ENCODE measurements at places on chromosomes 3 and 15.

- DNase-seq: no peak
These were observed 114.4 kb downstream of the RYR3 start for GRCh38 chr15:33425142-33425541.

DNA sequence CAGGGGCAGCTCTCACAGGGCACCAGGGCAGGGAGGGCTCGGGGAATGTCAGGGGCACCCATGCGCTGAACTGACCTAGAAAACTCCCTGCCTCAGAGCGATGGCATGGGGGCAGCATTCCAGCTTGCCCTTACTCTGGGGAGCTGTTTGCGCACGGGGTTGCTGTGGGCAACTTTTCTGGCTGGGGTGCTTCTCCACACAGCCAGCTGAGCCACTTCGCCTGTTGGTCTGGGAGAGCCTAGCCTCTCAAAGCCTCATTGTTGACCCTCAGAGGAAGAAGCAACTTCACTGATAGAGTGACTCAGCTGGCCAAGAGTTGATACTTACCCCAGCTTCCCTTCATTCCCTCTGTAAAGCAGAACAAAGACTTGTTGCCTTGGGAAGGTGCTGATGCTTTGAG lies 42.6 kb upstream of the MRPS22 start:
- no peak for DNase-seq

DNA sequence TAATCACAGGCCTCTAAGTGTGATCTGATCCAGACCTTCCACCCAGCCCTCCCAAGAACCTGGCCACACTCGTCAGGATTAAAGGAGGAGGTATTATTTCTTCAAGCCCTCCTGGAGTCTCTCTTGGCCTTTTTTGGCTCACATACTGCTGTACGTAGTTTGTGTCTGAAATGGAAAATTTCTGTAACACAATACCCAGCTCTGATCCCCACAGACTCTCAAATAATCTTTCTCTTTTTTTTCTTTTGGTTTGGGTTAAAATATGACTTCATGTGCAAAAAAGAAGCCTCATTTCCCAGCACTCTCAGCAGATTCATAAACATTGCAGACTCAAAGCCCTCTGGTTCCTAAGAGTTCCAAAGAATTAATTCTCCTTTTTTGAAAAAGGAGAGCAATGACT lies 96.5 kb upstream of the PHLDB2 start:
- no peak for DNase-seq

DNA sequence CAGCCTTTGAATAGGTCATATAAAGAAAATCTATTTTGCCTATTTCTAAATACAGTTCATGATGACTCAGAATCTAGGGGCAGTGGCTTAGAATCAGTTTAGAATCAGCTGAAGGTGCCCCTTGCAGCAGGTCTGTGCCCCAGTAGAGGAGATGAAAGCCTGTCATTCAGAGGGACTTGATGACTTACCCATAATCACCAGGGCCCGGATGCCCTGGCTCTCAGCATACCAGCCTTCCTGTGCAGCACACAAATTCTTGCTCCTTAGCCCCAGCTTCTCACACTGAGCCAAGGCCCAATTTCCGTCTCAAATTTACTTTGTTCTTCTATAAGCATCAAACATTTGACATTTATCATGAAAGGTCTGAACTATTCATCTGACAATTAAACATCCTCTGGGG lies 83.2 kb upstream of the EOMES start:
- no peak for DNase-seq

- DNase-seq: no peak
These were observed 23.5 kb downstream of the TSEN2 start for GRCh38 chr3:12507591-12508281.

DNA sequence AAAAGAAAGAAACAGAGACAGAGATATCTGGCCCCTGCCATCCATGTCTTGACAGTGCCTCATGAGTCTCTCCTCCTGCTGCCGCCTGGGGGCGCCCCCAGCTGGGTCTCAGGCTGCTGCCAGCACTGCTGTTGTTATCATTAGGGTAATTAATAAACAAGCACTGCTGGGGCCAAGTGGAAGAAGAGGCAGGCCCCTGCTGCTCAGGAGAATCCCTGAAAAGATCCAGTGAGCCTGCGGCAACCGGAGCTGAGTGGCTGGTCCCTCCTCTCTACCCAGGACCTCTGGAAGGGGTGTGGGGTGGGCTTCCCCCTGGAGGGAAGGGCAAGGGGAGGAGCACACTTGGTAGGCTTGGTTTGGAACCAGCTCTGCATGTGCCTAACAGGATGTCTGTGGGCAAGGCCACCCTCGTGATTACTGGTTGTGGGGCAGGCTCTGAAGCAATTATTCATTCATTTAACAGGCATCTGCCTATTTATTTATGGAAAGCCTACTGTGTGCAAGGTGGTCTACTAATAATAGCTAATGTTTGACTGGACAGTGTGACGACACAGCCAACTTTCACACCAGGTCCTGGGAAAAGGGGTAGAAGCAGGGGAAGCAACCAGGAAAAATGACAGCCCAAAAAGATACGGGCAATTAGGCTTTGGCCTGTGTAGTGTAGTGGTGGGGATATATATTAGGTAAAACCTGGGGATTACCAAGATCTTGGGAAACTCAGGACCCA lies 1.2 kb upstream of the TYRO3 start:
- DNase-seq: peak; percentile 73

DNA sequence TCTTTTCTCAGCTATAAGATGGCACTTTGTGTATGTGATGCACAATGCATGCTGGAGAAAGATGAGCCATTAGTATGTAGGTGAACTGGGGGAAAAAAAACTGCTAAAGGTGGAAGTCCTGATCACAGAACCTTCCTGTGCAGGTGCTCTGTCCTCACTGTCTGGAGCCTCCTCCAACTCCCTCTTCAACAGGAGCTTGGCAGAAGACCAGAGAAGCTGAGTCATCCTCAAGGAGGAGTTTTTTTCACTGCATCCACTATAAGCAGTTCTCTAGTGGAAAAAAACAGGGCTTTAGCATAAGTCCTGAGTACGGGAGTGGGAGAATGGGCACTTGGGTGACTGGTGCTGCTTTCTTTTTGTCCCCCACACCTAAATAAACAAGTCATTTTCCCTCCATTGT lies 168.4 kb upstream of the CADPS start:
- DNase-seq: no peak

- DNase-seq: no peak
These were observed 7.7 kb downstream of the CCR2 start for GRCh38 chr3:46361408-46362283.

- DNase-seq: no peak
These were observed 25.3 kb downstream of the RBPMS2 start for GRCh38 chr15:64749999-64750657.

DNA sequence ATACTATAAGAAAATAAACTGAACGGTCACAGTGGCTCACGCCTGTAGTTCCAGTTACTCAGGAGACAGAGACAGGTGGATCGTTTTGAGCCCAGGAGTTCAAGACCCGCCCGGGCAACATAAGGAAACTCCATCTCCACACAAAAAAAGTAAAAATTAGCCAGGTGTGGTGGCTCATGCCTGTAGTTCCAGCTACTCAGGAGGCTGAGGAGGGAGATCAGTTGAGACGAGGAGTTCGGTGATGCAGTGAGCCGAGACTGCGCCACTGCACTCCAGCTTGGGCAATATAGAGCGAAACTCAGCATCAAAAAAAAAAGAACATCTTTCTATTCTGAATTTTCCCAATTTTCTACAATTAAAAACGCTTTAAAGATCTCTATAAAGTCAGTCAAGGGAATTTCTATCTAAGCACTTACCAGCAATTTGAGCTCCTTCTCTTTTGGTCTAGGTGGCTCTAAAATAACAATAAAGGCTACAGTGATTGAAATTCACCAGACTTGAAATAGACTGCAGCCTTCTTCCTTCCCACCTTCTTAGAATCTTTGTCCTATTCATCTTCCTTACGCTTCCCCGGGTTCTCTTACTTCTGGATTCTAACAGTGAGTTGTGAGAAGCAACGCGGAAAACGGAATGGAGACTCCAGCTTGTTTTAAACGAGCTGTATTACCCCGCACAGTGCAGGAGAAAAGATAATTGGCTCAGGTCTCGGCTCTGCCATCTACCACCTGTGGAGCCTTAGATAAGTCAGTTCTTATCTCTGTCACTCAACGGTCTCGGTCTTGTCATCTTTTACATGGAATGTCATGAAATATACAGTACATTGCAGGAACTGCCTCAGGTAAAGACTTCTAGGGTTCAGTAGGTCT lies 812 bp upstream of the SEC62 start:
- no peak for DNase-seq

DNA sequence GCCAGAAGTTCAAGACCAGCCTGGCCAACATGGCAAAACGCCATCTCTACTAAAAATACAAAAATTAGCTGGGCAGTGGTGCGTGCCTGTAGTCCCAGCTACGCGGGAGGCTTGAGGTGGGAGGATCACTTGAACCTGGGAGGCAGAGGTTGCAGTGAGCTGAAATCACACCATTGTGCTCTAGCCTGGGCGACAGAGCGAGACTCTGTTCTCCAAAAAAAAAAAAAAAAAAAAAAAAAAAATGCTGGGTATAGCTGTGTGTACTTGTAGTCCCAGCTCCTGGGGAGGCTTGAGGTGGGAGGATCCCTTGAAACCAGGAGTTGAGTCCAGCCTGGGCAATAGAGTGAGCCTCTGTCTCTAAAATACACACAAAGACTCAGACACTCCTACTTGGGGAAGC lies 32.0 kb downstream of the PPP1R2 start:
- DNase-seq: no peak

DNA sequence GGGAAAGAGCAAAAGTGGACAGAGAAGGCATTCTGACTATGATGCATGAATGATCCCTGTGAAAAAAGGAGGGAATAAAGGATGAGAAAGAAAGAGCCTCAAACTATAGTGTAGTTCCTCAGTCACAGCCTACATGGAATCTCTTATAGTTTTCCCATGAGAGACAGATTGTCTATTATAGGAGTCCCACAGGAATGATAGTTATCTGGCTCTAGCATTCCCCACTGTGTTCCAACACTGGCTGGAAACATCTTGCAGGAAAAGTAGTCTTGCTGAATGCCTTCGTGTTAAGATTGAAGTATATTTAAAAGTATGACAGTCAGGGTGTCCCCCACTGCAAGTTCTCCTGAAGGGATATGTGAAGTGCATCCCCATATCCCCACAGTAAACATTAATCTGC lies 641.5 kb upstream of the NECTIN3 start:
- DNase-seq: no peak
